Esophagus mucosa (tissue), 1 donor: ENCODE measurements at places on chromosomes 2 and 18. TPM values are rescaled to one million over a fixed set of nuclear protein-coding genes. Genes with fewer than 3 reads are reported as not detected.

Gene CYP1B1
- 2.0 TPM for total RNA-seq

Gene CCDC74A
- total RNA-seq, result 1.4 TPM

Gene CPO
- not detected for total RNA-seq

Gene CPLX4
- not detected for total RNA-seq

Gene SERPINB13
- total RNA-seq, result 281 TPM

Gene GAD1
- 1.1 TPM for total RNA-seq

Gene ALKAL2
- total RNA-seq, result 0.44 TPM

Gene FARSB
- 24.2 TPM for total RNA-seq

Gene EMILIN2
- total RNA-seq, result 1.4 TPM

Gene CRYGD
- total RNA-seq, result not detected

Gene OSR1
- 0.96 TPM for total RNA-seq

Gene AGXT
- not detected for total RNA-seq

Gene CNRIP1
- 1.6 TPM for total RNA-seq

Gene TXNDC2
- not detected for total RNA-seq
